ENCODE measurements at places on chromosomes 3 and 15.

GRCh38 chr15:85335193-85335942 is 45.0 kb upstream of the AKAP13 start:
- no peak for DNase-seq

- DNase-seq: no peak
These were observed 45.2 kb downstream of the ATP2B2 start for GRCh38 chr3:10459954-10460754.

GRCh38 chr3:19749448-19750017 is 184.5 kb downstream of the EFHB start:
- no peak for DNase-seq

- DNase-seq: no peak
These were observed 137.7 kb downstream of the NUP210 start for GRCh38 chr3:13282358-13282985.

GRCh38 chr3:39232859-39233258 is 40.5 kb upstream of the XIRP1 start:
- DNase-seq: no peak

DNA sequence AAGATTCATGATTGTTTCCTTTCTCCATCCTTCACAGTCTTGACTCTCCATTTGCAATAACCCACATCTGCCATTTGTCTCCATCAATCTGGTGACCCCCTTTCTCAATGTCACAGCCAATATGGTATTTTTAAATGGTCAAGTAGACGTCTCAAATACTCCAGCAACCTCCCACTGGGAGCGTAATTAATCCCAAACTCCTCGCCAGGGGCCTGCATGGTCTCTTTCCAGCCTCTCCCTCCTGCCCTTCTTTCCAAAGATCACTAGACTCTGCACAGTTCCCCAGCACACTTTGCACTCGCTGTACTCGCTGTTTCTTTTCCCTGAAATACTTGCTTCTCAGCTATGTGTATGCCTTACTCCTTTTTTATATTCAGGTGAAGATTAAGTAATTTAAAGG is 115.3 kb downstream of the PLCH1 start:
- DNase-seq: no peak

GRCh38 chr3:193730976-193731375 is 138.0 kb downstream of the OPA1 start:
- DNase-seq: no peak

DNA sequence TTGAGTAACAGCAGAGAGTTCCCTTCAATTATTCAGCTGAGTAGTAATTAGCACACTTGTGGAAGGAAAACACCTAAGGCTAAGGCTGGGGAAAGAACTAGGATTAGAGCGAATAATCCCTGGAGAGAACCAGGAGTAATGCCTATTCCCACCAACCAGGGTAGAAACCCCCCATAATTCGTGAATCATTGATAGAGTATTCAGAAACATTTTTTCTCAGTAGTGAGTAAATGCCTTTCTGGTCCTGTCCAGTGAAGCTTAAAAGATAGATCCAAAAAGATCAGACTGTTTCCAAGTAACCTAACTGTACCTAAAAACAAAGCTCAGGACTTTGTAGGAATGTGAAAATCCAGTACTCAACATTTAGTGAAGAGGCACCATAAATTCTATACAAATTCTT is 71.2 kb downstream of the DGKG start:
- DNase-seq: no peak
